ENCODE measurements at places on chromosomes 7 and 10.

DNA sequence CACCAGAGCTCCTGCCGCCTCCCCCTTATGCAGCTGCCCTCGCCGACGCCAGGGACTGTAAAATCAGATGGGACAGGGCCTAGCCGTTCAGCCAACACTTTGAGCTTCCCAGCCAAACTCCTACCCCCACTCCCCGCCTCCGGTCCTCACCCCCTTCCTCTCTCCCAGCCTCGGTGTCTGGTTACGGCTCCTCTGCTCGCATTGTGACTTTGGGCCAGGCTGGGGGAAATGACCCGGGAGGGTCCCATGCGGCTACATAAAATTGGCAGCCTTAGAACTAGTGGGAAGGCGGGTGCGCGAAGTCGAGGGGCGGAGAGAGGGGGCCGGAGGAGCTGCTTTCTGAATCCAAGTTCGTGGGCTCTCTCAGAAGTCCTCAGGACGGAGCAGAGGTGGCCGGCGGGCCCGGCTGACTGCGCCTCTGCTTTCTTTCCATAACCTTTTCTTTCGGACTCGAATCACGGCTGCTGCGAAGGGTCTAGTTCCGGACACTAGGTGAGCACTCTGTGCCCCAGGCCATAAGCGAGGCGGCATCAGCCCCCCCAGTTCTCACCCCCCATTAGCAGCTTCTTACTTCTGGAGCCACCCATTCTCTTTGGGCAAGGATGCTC is at the start of gene KAZALD1:
Gene KAZALD1 (plus strand): TSS at position 366 of the 608 bp plus-strand sequence. CDS start 604 bp downstream, outside the sequence.
- DNase-seq: no peak

DNA sequence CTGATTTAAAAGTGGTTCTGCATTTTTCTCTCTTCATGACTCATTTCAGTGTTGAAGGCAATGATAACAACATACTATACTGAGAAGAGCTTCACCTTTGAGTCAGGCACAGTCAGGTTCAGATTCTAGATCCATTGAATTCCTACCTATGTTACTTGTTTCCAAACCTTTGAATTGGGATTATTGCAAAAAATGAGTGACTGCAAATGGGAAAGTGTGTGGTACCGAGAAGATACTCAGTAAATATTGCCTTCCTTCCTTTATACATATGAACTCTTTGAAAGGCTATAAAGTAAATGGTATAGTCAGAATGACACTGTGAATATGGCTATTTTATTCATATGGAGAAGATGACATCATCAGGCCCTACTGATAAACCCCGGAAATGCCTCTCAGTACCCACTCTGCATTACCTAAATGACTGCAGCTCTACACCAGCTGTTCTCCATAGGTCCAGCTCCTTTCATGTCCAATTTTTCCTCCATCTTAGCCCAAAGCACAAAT is 66.7 kb upstream of the FGL2 start:
- no peak for DNase-seq

DNA sequence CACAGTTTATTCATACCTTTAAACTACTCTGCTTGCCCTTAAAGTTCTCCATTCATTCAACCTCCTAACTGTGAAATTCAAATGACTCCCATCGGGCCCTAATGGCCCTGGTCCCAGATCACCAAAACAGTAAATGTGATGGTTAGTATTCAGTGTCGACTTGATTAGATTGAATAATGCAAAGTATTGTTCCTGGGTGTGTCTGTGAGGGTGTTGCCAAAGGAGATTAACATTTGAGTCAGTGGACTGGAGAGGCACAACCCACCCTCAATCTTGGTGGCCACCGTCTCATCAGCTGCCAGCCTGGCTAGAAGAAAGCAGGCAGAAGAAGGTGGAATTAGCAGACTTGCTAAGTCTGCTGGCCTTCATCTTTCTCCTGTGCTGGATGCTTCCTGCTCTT is 80.1 kb upstream of the PLXNA4 start:
- DNase-seq: no peak

GRCh38 chr7:101411508-101411874 is 48.8 kb downstream of the COL26A1 start:
- DNase-seq: no peak

DNA sequence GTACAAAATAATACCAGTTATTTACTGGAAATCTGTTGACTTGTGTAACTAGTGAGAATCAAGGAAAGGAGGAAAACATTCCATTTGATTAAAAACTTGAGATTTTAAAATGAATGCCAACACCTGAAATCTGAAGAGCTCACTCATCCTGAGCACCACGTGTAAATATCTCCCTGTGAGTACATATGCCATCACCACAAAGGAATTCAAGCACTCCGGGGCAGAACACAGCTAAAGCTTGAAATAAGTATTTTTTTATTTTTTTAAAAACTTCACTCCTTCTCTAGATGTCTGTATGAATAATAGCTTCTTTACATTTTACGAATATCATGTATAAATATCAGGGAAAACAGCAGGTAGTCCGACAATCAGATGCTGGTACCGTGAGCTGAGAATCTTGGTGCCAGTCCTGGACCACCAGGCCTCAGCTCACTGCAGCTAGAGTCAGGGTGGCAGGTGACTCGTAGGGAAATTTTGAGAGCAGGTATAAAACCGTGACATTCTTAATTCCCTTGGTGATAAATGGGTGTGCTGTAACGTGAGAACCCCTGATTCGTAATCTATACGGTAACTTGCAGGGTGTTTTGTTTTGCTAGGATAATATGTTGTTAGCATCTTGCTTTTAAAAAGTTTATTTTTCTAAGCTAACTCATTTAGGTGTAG is 12.7 kb downstream of the LMTK2 start:
- DNase-seq: peak; percentile 55

DNA sequence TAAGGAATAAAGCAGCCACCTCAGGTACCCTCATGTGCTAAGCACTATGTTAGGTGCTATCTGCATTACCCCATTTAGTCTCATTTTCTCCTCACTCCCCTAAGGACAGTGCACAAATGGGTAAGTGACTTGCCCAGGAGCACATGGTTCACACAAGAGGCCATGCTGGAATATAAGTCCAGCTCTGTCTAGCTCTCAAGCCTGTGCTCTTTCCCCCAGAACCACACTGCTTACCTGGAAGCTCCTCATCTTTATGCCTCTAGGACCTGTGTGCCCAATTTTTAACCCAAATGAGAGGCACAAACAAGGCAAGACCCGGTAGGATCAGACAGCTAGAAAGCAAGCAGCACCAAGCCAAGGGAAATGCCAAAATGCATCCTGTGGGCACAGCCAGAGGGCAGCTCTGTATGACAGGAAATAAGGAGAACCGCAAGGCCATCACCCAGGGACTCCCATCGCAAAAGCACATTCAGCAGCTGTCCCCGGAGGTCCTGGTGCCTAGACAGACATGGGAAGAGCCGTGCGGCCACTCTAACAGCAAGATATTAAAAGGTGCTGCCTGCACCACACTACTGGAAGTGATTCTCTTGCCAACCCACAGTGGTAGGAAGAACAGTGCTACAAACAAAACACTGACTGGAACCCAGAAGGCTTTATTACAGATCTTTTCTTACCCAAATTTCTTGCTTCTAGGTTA is 88.1 kb downstream of the GSAP start:
- DNase-seq: peak; percentile 35

GRCh38 chr7:110573862-110574528 is 516.9 kb upstream of the LRRN3 start:
- DNase-seq: peak; percentile 53

GRCh38 chr10:18104223-18104872 is 35.9 kb upstream of the CACNB2 start:
- DNase-seq: peak; percentile 11

- DNase-seq: peak; percentile 69
These were observed 9.4 kb upstream of the GET4 start for GRCh38 chr7:867001-867405.

- no peak for DNase-seq
These were observed 50.8 kb downstream of the SIRT1 start for GRCh38 chr10:67935223-67935622.

DNA sequence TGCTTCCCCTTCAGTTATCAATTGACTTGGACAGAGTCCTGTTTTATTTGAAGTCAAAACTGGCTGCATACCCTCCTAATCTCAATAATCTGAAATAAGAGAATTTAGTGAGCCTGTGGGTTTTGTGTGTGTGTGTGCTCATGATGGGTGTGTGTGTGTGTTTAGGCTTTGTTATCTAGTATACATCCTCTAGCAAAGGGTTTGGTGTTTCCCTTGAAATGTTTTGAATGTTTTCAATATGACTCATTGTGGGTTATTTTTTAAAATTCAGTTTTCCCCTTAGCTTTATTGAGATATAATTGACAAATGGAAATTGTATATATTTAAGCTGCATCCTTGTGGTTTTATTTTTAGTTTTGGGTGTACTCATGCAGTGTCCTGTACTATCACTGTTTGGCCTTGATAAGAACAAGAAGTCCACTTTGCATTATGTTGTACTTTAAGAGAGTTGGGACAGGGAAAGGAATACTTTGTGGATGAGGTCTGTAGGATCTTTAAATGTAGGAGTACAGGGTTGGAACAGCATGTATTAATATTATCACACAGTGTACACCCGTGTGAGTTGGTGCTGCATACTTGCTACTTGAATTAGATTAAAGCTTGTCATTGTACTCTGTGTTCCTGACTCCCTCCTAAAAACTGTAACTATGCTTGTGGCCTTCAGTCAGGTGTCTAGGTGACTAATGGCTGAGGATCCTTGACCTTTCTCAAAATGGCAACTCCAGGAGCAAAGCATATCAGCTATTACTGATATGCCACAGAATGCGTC is 58.3 kb downstream of the VCL start:
- DNase-seq: no peak

- no peak for DNase-seq
These were observed at the start of gene HOXA10 for GRCh38 chr7:27173956-27174873. HOXA10 (minus strand) TSS chr7:27174320; CDS start chr7:27174306, 14 bp downstream.

DNA sequence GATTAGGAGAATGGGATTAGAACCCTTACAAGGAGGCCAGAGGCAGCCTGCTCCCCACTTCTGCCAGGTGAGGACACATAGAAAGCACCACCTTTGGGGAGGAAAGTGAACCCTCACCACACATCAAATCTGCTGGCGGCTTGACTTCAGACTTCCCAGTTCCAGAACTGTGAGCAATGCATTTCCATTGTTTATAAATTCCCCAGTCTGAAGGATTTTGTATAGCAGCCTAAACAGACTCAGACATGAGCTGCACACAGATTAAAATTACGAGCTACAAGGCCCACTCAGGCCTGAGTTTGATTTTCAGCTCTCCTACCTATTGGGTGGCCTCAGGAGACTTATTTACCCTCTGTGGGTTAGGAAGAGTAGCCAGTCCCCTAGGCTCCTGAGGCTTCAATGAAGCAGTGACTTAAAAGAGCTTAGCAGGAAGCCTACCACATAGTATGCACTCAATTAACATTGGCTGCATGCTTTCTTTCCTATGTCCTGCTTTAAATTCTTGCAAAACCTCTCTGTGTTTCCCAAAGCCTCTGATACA is 350.7 kb upstream of the ZMIZ1 start:
- peak; percentile 42 for DNase-seq

DNA sequence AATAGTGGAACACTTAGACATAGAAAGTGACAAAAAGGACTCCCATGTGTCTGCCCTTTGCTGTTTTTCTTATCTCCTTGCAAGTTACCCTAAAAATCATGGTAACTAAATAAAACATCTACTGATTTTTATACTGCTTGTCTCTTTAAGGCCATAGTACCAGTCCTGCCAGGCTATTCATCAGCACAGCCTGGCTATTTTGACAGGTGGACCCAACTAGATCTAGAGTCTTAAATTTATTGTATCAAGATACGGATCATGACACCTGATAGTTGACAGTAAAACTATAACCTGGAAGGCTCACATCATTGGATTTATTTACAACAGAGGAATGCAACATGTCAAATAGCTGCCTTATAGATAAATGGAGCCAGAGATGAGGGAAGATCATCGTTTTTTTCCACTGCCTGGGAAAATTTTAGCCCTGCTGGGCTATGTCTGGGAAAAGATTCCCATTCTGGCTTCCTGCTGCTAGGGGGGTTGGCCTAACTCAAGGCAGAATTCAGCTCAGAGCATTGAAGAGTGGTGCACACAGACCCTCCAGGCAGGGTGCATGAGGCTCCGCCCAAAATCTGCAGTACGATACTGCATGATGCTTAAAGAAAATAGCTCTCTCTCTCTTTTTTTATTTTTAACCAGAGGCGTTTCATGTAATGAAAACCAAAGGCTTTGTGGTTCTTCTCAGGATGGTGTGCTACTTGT is 292.0 kb upstream of the FZD8 start:
- DNase-seq: no peak

- DNase-seq: no peak
These were observed 92.4 kb upstream of the PPP2R2D start for GRCh38 chr10:131808370-131808930.

DNA sequence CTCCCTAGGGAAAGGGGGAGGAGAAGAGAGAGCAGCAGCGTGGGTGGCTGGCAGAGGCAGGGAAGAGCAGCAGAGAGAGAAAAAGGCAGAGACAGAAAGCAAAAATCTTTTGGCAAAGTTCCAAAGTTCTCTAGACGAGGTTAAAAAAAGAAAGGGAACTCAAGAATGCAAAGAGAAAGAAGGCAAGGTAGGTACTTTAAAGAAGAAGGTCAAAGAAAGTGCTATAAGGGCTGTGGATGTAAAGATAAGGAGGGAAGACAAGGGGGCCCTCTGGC is 20.2 kb upstream of the OPTN start:
- DNase-seq: no peak

DNA sequence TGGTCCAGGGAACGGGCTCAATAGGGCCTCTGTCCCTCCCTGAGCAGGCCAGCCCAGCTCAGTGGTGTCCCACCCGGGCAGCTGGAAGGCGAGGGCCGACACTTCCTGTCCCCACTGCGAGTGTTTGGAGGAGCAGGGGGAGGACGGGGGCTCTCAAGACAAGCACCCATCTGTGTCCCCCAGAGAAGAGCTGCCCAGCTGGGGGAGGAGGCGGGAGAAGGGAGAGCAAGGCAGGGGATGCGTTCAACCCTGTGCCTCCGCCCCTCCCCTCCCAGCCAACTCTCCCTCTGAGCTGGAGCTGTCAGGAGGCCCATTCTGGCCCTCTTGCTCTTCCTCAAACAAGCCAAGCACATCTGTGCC is 35.7 kb downstream of the ZCCHC24 start:
- no peak for DNase-seq

- DNase-seq: no peak
These were observed 107.7 kb upstream of the FZD1 start for GRCh38 chr7:91156316-91157185.

DNA sequence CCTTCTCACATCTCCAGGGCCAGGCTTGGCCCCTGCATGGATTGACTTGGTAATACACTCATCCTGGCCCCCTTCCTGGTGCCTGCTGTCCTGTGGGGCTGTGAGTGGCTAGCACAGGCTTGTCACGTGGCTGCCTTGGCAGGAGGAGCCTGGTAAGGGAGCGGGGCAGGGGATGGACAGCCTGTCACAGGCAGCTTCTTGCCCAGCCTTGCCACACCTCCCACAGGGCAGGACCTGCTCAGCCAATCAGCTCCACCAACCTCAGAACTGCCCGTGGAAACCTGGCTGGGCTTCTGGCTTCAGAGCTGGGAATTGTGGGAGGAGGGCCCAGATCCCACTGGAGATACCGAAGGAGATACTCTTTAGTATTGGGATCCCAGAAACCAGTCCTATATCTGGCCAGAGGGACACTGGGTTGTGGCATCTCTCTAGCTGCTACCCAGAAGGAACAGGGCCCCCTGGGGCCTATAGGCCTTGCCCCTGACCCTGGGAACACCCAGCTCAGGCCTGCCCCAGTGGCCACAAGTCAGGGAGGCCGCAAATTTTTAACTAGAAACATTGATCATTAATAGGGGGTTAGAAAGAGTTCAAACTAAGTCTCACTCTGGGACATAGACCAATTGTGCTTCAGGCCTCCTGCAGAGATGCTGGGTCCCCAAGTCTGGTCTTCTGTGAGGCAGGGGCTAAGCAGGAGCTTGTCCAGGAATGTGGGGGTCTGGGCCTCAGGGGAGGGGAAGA is at the start of gene HOGA1:
Gene HOGA1 (plus strand): TSS at position 330 of the 738 bp plus-strand sequence. CDS start 315 bp downstream, at position 645.
- peak; percentile 31 for DNase-seq

Data from astrocyte of the cerebellum (primary cell).